ENCODE measurements at places on chromosomes 2 and 18.

DNA sequence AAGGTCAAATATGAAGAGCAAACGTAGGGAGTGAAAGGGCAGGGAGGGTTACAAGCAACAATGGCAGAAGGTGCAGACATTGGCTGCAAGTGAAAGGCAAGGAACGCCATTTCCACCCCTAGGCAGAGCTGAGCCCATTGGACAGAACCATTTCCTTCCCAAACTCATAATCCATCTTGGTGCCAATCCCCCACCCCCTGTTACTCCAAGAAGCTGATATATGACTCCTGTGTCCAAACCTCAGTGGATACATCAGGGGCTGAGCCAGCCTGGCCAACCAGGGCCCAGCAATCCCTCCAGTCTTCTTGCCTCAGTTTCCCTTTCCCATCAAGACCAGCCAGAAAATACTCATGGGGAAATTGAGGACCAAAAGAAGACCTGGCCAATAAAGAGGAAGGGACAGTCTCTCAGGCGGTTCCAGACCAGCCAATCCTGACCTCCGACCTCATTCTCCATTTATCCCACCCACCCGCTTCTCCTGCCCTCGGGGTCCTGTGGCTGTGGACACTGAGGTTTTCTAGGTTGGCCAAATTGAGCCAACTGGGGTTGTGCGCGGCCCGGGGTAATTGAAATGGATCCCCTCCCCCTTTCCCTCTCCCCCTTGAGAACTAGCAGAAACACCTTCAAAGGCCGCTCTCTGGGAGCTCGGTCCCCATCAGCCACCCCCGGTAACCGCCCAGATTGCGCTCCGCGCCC lies 24.8 kb downstream of the TNS1 start:
- no peak for DNase-seq

DNA sequence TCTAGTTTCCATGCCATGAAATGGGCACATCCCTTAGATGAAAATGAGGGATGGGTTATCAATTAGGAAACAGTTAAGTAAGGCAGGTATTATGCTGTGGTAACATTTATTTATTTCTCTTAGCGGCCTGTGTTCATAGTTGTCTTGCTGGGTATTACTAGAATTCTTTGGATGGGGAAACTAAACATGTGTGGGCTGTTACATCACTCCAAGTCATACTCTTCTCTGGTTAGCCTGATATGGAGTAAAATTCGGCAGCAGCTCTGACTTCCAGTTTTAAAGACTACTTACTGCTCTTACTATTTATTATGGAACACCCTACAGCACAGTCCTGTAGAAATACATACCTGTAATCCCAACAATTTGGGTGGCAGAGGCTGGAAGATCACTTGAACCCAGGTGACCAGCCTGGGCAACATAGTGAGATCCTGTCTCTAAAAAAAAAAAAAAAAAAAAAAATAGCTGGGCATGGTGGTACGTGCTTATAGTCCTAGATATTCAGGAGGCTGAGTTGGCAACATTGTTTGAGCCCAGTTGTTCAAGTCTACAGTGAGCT lies 33.1 kb upstream of the RASGRP3 start:
- no peak for DNase-seq

GRCh38 chr2:43899589-43899988 lies 60.8 kb downstream of the ABCG8 start:
- DNase-seq = no peak

GRCh38 chr18:11950824-11951223 lies 30.5 kb upstream of the IMPA2 start:
- no peak for DNase-seq

DNA sequence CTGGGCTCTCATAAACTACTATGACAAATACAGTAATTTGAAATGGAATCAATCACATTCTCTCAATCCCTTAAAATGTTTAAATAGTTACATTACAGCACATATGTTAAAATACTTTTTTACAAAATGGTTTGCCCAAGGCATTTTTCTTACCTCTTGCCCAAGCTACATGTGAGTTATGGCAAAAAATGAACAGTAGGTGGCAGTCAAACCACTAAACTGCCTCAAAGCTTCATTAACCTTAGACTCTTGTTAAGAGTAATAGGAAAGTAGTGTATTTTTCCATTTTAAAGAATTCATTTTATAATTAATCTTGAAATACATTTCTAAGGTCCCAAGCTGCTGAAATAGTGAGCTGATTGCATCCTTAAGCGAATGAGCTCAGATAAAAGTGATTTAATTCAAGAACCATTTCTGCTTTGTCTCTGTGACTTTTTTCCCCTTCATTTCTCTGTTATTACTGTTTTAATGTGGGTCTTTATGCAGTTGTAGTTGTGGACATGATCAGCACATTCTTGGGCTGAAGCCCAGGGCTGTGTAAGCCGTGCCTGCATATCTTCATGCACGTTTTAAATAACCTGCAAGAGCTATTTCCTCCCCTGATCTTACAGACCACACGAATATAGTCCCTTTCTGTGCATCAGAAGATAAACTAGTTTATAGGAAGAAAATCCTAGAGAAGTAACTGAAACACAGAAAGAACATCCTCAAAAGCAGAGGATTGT lies 311.8 kb downstream of the LNPK start:
- DNase-seq = no peak

DNA sequence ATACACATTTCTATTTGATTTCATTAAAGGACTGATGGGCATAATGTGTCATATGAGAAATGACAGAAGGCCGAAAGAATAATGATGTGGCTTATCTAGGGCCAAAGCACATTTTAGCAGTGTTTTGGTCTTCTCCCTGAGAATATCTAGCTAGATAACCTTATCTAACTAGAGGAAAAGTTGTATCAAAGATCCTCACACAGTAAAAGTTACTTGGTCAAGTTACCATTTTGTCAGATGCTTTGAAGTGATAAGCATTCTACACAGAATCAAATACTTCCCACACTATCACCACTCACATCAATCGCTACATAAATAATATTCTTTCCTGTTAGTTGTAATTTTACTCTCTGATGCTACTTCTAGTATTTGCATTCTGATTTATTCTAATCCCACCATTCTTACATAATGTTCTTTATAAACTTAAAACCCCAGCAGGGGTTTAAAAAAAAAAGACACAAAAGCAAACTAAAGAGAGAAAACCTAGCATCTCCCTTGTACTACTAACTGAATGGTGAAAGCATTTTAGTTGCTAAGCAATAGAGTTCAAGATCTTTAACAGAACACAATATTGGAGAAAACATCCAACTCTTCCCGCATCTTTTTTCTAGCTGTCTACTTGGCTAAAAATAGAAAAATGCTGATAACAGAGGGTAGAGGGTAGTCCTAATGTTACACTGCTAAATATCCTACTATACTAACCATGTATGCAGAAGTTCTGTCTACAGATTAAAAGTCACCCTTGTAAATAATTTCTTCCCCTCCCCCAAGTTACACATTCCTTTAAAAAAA lies 8.0 kb downstream of the XPO1 start:
- DNase-seq = no peak

GRCh38 chr2:151774506-151774905 lies 40.2 kb upstream of the NEB start:
- no peak for DNase-seq

GRCh38 chr18:79644006-79644665 lies 35.5 kb upstream of the CTDP1 start:
- DNase-seq = peak; percentile 57

GRCh38 chr2:233314180-233314925 lies 6.7 kb downstream of the SAG start:
- no peak for DNase-seq

DNA sequence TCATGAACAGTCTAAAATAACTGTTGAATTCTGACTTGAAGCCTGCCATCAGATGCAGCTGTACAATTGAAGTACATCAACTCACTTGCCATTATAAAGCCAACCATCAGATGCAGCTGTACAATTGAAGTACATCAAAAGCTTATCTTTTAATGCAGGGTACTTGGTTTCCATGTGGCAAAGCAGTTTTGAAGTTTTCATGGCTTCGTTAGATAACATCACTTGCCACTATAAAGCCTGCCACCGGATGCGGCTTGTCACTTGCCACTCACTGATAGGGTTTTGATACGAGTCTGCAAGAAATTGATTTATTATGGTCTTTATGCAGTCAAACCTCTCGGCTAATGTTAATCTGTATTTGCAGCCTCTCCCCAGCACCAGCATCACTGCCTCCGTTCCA lies 1605.8 kb downstream of the SUCLG1 start:
- no peak for DNase-seq
